Prostate gland (tissue), 2 donors: ENCODE measurements at places on chromosomes 1 and 21. TPM values are rescaled to one million over a fixed set of nuclear protein-coding genes. Genes with fewer than 3 reads are reported as not detected.
A peak's percentile ranks its signal among the peaks of the same experiment; 100 is the strongest.

The PLA2G2C gene
- not detected for total RNA-seq

The GLUL gene
- 1,389 TPM for total RNA-seq

The KRTAP13-2 gene
- not detected for total RNA-seq

DNA sequence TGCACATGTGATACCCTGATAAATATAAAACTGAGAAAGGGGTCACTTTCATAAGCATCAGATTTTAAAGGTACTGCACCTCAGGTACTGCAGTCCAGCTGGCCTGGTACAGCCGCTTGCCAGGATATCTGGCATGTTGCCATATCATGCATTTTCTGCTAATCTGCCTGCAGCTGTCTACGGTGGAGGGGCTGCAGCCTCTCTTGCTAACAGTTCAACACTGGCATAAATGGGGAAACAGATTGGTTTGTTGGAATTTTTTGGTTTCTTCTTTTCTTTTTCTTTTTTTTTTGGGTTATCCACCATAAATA lies 71.5 kb downstream of the MIS18A start:
- H3K27me3 ChIP-seq = no peaks in the 10 kb centered on the region
- no peak for DNase-seq
- no peak overlapping the region for H3K27ac ChIP-seq
- no peak overlapping the region for H3K4me3 ChIP-seq
- H3K36me3 ChIP-seq = no peaks in the 10 kb centered on the region

- H3K27me3 ChIP-seq = peaks cover 4% of the 10 kb centered on the region
- H3K4me1 ChIP-seq = no peaks in the 10 kb centered on the region
- DNase-seq = peak; percentile 43
- no peak overlapping the region for H3K27ac ChIP-seq
- no peak overlapping the region for H3K4me3 ChIP-seq
Observed at GRCh38 chr1:53681977-53682685, 56.8 kb downstream of the GLIS1 start.
